Activated T-helper 1 cell treated with Interleukin-2 at 50 U/mL for 16 hours (primary cell): ENCODE measurements at places on chromosomes 7 and 10.

- no peak for DNase-seq
Measured at GRCh38 chr7:106165337-106165736, 53.2 kb upstream of the SYPL1 start.

DNA sequence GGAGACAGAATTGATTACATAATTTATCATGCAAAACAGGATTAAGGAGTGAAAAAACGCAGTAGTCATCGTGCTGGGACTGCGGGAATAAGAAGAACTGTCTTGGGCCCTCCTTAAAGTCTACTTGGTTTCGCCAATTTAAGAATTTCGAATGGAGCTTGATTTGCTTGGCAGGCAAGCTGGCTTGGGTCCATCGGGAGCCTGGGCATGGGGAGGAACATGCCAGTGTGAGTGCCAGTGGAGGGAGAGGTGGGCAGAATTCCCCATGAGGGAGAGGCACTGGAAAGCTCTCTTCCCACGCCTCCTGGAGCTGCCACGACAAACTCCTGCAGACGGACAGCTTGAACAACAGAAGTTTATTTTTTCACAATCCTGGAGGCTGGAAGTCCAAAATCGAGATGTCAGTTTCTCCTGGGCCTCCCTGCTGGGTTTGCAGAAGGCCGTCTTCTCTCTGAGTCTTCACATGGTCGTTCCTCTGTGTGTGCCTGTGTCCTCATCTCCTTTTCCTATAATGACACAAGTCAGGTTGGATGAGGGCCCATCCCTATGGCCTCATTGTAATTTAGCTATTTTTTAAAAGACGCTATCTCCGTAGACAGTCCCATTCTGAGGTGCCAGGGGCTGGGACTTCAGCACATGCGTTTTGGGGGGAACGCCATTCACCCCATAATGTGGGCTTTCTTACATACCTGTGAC is 528.7 kb upstream of the DPP6 start:
- DNase-seq, result no peak

GRCh38 chr10:5618042-5618441 is 48.4 kb downstream of the ASB13 start:
- DNase-seq, result no peak

- DNase-seq, result no peak
Measured at GRCh38 chr10:27152687-27153086, 1.5 kb downstream of the YME1L1 start.

DNA sequence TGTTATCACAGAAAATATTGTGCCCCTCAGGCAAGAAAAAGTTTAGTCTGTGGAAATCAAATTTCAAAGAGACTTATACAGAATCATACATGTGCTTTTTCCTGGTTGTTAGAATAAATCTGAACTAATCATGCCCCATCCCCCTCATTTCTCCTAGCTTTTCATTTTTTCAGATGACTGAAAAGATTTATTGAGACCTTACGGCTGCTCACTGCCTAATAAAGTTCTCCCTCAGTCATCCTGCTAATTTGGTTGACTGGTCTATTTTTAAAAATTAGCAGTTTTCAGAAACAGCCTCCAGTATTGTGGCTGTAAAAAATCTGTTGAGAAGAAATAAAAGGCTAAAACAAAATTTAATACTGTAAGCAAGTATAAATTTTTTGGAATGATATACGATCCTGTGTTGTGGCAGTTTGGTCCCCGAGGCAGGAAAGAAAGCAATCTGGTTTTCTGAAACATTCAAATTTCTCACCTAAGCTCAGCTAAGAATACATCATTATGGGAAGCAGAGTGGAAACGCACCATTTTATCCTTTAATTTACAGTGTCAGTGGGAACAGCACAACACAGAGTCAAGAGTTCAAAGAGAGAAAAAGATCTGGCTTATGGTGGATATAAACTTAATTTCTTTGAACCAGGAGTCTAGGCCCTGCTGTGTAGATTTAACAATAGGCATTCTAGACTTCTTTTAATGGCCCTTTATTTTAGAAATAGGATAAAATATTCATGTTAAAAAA is 144.4 kb downstream of the KCND2 start:
- DNase-seq, result no peak

DNA sequence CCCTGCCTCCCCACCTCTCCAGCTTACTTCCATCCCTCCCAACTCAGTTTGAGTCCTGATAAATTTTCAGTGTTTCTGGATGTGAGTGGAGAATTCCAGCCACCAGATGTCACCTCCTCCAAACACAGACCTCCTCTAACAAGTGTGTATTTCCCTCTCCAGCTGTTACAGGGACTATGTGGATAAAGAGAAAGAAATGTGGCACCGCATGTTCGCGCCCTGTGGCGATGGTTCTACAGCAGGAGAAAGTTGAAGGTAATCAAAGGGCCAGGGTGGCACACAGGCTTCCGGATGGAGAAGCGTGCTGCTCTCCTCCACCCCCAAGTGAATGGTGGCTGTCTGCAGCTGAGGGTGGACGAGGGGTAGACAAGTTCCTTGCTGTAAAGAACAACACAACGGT is 14.7 kb downstream of the FKBP6 start:
- DNase-seq, result no peak

GRCh38 chr10:29948881-29949355 is 110.5 kb downstream of the JCAD start:
- no peak for DNase-seq

- DNase-seq, result no peak
Measured at GRCh38 chr10:86389441-86390193, 23.0 kb upstream of the GRID1 start.
